ENCODE measurements at places on chromosomes 2 and 18. TPM values are rescaled to one million over a fixed set of nuclear protein-coding genes. Genes with fewer than 3 reads are reported as not detected.
A peak's percentile ranks its signal among the peaks of the same experiment; 100 is the strongest.

Gene CGREF1
- total RNA-seq, result 0.72 TPM

Gene NT5C1B
- not detected for total RNA-seq

DNA sequence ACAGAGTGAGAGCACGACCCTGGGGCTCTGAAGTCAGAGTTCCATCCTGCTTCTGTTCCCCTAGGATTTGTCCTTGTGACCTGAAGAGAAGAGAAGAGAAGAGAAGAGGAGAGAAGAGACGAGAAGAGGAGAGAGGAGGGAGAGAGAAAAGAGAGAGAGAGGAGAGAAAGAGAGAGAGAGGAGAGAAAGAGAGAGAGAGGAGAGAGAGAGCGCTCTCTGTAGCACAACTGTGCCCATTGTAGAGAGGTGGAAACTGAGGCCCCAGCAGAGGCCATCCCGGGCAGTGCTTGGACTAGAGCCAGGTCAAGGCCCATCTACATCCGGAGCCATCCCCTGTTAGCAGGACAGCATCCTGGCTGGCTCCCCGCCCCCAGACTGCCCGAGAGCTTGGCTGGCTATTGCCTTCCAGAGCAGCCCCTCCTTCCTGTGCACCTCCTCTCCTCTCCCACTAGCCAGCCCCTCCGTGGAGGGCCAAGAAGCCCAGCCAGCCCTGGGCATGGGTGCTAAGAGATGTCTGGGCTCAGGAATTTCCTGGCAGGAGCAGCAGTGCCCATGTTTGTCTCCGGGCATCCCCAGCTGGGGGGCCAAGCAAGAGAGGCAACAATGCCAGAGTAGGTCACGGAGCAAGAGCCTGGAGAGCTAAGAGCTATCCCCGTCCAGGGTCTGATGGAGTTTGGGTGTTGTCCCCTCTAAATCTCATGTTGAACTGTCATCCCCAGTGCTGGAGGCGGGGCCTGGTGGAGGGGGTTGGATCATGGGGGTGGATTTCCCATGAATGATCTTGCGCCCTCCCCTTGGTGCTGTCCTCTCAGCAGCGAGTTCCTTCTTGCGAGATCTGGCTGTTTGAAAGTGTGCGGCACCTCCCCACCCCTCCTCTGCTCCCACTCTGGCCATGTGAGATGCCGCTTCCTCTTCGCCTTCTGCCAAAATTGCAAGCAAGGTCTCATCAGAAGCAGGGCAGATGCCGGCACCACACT lies 18.2 kb upstream of the GPR55 start:
- DNase-seq, result peak; percentile 24

DNA sequence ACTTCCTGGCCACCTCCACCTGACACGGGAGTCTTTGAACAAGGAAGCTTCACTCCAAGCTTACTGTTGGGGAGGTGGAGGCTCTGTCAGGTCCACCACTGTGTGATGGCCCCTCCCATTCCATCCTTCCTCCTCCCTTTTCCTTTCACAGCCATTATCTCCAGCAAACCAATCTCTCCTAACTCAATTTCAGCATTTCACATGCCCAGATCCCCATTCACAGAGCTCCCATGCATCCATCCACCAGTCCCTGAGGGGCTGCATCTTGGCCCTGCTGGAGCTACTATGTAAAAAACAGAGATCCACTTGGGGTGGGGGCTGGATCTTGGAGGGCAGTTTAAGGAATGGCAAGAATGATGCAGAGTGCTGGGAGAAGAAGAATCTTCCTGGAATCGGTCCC lies 129.0 kb upstream of the COPS8 start:
- no peak for DNase-seq

DNA sequence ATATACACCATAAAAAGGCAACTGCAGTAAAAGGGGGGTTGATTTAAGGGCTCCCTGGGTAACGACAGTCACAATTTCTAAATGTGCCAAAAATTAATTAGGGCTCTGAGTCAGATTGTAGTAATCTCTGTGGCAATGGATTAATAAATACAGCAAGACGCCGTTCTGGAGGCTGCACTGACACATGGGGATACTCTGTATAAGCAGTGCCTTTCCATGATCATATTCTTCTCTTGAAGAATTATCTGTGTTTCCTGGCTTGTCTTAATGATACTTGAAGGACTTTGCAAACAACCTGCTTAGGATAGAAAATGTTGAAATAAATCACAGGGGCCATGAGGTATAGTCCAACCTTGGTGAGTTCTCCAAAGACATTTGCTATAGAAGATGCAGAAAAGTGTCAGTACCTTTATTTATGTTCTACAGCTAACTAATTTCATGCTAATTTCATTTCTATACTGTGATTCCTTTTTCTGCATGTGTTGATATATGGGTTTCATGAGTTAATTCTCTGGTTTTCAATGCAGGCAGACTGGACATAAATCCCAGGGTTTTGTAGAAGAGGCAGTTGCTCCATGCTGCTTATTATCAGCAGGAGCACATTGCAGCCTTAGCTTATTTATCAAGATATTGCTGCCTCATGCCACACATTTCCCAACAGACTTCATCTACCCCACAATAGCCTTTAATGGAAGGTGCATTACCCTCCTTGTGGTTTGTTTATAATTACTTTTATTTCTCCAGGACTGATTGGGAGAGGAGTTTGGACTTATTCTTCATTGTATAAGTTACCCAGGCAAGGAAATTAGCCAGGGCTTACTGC lies 54.8 kb downstream of the HNMT start:
- DNase-seq, result no peak

- DNase-seq, result no peak
Measured at GRCh38 chr2:177059293-177059692, 153.3 kb upstream of the HNRNPA3 start.

GRCh38 chr2:81481242-81481993 lies 1176.9 kb upstream of the LRRTM1 start:
- DNase-seq, result peak; percentile 50

DNA sequence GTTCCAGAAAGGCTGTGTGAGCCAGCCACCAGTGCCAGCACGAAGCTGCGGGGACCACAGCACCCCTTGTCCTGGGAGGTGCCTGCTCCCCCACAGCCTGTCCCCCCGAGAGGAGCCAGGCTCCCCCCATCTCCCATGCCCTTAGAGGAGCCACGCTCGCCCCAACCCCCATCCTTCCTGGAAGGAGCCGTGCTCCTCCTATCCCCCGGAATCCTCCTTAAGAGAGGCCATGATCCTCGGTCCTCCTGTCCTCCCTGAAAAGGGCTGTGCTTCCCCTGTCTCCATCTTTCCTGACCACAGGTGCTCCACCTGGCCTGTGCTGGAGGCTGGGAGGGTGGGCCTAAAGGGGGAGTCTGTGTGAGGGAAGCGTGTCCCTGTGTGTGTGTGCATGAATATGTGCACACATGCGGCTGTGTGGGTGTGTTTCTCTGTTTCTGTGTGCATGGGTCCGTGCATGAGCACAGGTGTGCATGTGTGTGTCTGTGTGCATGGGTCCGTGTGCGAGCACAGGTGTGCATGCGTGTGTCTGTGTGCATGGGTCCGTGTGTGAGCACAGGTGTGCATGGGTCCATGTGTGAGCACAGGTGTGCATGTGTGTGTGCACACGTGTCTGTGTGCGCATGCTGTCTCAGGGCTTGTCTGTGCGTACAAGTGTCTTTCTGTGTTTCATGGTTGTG lies 80.3 kb downstream of the RTP5 start:
- DNase-seq, result no peak

All from K562 (cell line).